Activated CD4-positive, alpha-beta T cell treated with anti-CD3 and anti-CD28 coated beads for 1 hour (primary cell): ENCODE measurements at places on chromosomes 12 and 14.

GRCh38 chr14:58709949-58710348 lies 72.2 kb downstream of the DACT1 start:
- DNase-seq = no peak

DNA sequence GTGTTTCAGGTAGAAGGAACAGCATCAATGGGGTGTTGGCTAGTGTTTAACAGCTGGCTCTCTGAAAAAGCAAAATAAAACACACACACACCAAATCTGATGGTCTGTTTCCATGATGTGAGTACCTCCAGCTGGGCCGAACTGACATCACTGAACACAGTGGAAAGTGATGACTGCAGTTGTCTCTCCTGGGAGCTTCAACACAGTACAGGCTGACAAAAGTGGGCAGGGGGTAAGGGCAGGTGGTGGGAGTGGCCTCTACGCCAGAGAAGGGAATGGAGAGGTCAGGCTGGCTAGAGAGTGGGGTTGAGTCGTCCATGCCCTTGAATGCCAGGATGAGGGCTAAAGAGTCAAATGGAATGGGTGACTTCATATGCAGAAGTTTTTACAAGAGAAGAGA lies 8.0 kb upstream of the HNF1A start:
- DNase-seq = no peak

DNA sequence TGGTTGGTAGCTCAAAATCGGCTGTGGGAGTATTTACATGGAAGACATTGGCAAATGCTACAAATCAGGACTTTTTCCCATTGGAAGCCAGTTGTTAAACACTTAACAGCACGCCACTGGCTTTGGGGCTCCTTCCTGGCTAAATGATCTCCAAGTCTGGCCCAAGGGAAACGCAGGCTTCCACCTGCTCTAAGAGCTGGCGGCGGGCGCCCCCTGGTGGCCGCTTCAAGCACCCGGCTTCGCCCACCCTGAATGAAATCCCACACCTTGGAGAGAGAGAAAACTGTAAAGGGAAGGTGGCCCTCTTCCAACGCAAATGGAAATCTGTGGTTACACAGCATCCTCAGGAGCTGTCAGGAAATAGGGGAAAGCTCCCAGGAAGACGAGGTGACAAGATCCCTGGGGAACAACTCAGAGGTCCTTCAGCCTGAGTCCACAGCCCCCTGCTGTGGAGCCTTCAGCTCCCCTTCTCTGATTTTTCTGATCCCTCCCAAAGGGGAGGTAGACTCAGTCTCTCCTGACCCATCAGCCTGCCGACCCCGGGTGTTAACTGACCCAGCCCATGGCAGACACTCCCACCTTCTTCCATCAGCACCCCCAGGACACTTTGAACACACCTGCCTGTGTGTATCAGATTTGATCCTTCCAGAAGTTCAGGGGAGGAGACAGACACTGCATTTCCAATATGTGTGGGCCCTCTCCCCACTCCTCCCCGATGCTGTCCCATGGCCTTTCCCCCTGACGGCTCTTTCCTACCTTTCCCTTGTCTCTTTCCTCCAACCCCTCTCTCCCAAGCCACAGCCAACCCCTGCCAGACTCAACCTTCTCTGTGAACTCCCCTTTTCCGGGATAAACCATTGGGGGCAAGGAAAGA lies 15.4 kb downstream of the SELPLG start:
- DNase-seq = peak; percentile 66

GRCh38 chr12:14840616-14841015 lies 2.7 kb downstream of the ART4 start:
- DNase-seq = no peak

DNA sequence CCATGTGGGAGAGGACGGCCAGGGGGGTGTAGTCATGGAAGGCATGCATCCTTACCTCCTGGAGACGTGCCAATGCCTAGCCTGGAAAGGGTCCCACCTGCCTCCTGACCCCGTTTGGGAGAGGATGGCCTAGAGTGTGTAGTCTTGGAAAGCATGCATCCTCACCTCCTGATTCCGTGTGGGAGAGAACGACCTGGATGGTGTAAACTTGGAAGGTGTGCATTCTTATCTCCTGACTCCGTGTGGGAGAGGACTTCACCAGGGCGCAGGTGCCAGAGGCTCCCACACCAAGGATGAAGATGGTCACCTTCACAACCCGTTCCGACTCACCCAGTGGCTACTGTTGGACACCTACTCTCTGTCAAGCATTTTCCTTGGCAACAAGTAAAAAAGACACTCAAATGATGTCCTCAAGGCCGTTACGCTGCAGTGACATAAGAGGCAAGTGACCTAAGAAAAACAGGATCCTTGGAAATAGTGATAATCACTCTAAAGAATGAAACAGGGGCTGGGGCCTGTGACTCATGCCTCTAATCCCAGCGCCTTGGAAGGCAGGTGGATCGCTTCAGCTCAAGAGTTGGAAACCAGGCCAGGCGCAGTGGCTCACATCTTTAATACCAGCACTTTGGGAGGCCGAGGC lies 37.5 kb upstream of the FZD10 start:
- DNase-seq = no peak

- DNase-seq = no peak
Measured at GRCh38 chr12:101599771-101600484, 5.2 kb downstream of the MYBPC1 start.

- no peak for DNase-seq
Measured at GRCh38 chr12:45203767-45204166, 12.1 kb upstream of the ANO6 start.

- peak; percentile 71 for DNase-seq
Measured at GRCh38 chr12:26884765-26885576, 52.0 kb upstream of the ITPR2 start.

- no peak for DNase-seq
Measured at GRCh38 chr12:15984097-15984800, 73.1 kb downstream of the DERA start.

DNA sequence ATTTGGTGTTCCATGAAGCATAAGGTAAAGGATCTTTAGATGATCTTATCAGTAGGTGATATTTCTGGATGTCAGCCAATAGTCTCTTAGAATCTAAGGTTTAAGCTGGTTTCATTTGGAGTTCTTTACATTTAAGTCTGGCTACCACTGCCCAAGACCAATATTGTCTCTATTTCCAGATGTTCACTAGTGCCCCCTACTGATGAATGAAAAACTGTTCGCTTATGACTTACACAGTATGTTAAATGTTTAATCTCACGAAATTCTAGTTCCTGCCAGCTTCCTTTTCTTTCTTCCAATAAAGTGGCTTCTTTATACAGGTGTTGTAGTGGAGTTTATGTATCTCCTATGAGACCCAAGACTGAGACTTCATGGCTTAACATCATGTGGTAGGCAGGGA lies 31.8 kb upstream of the MIS18BP1 start:
- no peak for DNase-seq

DNA sequence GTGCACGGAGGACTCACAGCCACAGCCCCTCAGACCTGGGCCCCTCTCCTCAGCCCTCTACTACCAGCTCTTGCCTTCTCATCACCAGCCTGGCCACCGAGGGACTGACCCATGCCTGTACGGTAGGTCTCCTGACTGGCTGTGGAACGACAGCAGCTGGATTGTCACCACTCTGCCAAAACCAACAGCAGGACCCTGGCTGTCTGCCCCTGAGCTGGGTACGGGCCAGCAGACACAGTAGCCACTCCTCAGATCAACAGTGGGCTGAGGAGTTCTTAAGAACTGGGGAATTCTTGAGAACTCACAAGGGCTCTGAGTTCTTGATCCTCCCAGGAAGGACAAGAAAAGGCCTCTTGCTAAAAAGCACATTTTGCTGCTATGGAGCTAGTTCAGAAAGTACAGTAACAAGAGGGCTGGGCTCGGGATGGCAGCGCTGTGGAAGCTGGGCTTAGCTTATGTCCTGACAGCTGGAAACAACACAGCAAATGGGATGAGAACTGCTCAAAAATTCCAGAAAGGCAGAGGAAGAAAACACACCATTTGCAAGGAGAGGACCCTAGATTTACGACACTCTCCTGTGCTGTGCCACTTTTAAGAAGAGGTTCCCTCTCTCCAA lies 176.4 kb downstream of the ANO2 start:
- DNase-seq = no peak

GRCh38 chr12:18281941-18282340 lies 20.6 kb downstream of the PIK3C2G start:
- no peak for DNase-seq

- no peak for DNase-seq
Measured at GRCh38 chr12:52089491-52089890, 10.0 kb downstream of the SMIM41 start.

- DNase-seq = no peak
Measured at GRCh38 chr12:7869137-7869536, 3.6 kb downstream of the SLC2A14 start.

- DNase-seq = no peak
Measured at GRCh38 chr12:90441431-90441830, 513.5 kb downstream of the CCER1 start.

- no peak for DNase-seq
Measured at GRCh38 chr12:31868965-31869364, 90.2 kb upstream of the RESF1 start.

GRCh38 chr12:88433997-88434703 lies 146.1 kb downstream of the KITLG start:
- DNase-seq = no peak

GRCh38 chr14:93081876-93082570 lies 33.7 kb downstream of the ITPK1 start:
- no peak for DNase-seq

DNA sequence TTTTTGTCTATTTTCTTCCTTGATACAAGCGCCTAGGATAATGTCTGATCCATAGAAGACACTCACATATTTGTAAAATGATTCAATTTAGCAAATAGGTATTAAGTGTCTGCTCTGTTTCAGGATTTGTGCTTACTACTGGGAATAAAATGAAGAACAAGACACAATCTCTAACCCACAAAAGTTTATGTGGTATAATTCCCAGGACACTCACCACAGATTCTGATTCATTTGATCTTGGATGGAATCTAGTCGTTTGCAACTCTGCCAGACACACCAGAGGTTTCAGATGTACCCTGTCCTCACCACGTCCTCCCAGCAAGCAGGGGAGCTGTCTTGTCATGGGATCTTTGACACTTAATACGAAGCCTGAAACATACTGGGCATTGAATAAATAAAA lies 208.3 kb downstream of the LRIG3 start:
- no peak for DNase-seq

DNA sequence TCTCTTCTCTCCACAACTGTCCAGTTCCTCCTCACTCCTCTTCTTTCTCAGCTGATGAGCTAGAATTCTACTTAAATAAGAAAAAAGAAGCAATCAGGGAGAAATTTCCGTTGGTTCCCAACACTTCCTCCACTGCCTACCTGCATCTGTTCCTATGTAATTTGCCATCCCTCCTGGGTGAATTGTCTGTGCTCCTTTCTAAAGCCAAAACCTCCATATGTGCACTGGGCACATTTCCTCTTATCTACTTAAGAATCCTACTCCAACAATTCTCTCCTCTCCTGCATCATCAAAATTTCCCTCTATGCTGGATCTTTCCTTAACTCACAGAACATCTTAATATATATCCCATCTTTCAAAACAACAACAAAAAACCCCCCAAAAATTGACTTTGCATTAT lies 35.2 kb downstream of the GPR65 start:
- DNase-seq = no peak

GRCh38 chr12:25256005-25256404 lies 5.3 kb upstream of the KRAS start:
- no peak for DNase-seq

GRCh38 chr14:87732562-87732961 lies 260.4 kb downstream of the GALC start:
- no peak for DNase-seq

- DNase-seq = no peak
Measured at GRCh38 chr14:68585690-68586089, 207.2 kb downstream of the ZFP36L1 start.

DNA sequence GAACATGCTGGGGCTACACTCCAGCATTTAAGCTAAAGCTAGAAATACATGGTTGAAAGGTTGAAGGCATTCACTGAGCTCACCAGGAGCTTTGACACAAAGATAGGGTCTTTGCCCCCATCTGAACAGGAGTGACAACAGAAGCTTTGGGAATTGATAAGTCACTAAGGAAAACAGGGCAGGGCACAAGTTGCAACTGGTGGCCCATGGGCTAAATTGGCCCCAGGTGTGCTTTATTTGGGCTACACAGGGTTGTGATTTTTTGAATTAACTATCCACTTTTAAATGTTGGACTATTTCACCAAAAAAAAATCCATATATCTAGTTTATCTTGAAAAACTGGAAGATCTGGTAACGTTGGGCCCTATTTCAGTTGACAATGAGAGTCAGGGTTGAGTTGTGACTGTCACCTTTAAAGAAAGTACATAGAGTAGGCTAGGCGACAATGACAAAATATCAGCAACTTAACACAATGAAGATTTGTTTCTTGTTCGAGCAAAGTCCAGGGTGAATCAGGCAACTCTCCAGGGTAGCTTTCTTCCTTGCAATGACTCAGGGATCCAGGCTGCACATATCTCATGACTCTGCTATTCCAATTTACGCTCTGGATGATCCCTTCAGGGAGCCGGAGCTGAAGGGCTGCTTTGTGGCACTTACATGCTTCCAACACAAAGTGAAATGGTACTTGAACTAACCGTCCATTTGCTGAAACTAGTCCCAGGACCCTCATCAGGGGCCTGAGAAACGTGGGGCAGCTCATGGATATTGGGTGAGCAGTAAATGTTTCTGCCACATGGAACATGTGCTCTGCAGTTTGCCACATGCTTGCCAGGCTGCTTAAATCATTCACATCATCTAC lies 13.3 kb upstream of the EIF4B start:
- no peak for DNase-seq

DNA sequence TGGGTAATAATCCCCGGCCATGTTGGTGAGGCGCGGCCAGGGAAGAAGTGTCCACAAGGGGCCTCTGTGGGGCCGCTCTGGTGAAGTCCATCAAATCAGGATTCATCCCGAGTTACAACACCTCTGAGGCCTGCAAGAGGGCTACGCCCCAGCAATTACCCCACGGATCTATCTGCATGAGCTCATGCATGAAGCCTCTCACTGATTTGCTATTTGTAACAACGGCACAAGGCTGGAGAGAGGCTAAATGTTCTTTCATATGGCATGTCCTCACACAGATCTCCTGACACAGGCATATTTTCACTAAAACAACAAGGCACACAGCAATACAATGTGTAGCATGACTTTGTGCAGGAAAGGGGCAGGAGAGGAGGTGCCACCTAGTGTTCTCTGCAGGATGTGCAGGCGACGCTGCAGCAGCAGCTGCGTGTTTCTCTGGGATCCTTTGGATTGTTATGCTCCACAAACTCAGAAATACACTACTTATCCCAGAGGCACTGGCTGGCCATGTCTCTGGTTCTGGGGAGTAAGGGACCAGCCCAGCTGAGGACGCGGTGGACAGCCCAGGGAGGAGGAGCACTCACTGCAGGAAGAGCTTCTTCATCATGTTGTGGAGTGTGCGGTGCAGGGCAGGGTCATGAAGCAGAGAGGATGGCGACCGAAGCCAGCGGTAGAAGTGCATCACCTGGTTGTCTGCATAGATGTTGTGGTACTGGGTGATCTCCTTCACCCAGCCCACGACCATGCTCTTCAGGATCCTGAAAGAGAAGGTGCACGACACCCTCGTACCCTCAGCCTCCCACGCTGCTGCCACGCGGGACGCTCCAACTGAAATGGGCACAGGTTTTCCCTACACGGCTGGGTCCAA lies 20.2 kb downstream of the P2RX2 start:
- DNase-seq = no peak
